ENCODE measurements at places on chromosomes 1 and 21.
A peak's percentile ranks its signal among the peaks of the same experiment; 100 is the strongest.

DNA sequence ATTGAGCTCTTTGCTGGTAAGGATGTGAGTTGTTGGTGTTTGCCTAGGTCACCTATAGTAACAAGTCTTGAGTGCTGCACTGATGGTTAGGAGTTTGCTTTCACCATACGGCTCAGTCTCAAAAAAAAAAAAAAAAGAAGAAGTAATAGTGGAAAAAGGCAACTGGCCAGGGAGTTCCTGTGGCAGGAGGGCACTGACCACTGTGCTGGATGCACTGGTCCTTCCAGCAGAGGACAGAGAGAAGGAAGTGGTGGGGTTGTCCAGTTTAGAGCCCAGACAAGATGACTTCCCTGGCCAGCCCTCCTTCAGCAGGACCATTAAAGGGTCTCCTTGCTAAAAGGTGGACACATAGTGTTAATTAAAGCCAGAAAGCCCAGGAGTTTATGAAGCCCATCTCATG, 11.9 kb upstream of the PTCH2 start:
- DNase-seq = no peak

DNA sequence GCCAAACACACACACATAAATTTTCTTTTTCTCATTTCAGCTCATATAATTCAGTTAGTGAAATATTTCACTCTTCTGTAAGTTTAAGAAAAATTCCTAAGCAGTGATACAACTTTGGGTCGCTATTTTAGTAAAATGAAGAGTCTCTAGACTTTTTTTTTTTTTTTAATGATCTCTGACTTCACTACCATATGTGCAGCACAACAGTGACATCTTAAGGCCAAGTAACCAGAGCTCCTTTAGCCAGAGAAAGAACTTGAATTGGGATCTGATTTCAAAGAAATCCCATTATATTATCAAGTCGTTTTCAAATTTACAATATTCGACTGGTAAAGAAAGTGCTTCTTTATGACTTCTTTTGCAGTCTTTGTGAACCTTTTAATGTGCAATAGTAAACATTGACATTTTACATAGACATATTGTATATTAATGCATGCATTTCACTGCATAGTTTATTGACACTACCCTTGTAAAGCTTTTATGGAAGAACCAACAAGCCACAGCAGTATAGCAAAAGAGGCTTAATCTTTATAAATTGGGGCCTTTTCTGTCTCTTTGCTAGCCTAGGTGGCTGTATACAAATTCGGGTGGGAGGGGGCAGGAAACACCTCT, 62.2 kb downstream of the LRRC40 start:
- peak; percentile 7 for DNase-seq

- DNase-seq = no peak
Measured at GRCh38 chr1:219788091-219788490, 140.3 kb downstream of the SLC30A10 start.

- no peak for DNase-seq
Measured at GRCh38 chr1:60655679-60656355, 426.5 kb upstream of the NFIA start.

- DNase-seq = no peak
Measured at GRCh38 chr1:167904652-167905130, 9.2 kb downstream of the ADCY10 start.

GRCh38 chr1:208918160-208918559, 665.4 kb upstream of the CAMK1G start:
- no peak for DNase-seq

- no peak for DNase-seq
Measured at GRCh38 chr1:96968541-96968940, 247.0 kb downstream of the PTBP2 start.

- DNase-seq = no peak
Measured at GRCh38 chr1:64502931-64503330, 33.0 kb downstream of the CACHD1 start.

Measured in common myeloid progenitor, CD34-positive (primary cell).